ENCODE measurements at places on chromosomes 11 and 22.

DNA sequence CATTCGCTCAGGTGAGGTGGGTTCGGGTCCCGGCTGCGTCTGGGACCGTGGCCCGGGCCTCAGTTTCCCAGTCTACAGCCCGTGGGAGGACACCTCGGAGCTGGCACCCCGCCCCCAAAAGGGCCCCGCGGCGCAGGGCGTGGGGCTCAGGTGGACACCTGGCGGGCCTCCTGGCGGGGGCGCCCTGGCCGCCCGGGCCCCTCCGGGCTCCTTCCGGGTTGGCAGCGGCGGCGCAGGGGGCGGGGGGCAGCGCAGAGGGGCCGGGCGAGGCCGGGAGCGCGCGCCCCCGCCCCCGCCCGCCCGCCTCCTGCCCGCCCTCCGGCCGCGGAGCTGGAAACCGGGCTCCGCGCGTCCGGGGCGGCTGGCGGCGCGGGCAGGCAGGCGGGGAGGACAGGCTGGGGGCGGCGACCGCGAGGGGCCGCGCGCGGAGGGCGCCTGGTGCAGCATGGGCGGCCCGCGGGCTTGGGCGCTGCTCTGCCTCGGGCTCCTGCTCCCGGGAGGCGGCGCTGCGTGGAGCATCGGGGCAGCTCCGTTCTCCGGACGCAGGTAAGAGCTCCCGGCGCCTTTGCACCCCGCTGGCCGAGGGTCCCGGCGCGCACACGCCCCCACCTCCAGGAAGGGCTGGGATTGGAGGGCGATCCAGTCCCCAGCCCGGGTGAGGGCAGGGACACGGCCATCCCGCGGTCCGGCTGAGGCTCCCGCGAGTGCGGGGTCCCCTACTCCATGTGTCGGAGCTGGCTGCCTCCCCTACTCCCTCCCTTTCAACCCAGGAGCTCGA, at the start of gene EMID1:
Gene EMID1 (plus strand): TSS at position 303 of the 778 bp plus-strand sequence. CDS start 143 bp downstream, at position 446.
- no peak for DNase-seq

GRCh38 chr22:19477321-19478044, 1.5 kb downstream of the UFD1 start:
- no peak for DNase-seq

DNA sequence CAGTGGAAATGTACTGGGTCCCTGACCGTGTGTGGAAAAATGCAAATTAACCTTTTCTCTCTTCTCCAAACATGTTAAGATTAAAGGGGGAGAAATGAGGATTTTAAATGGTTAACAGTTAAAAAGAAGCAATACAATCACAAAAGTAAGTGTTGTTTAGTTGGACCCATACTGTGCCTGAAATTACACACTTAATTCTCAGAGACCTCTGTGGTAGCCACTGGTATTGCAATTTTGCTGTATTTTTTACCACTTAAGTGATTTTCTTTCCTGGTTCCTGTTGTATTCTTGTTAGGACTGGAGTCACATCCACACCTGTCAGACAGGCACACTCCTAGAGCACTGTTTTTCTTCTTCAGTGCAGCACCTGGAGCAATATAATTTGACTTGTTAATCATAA, 179.6 kb upstream of the PDGFD start:
- DNase-seq, result no peak

- no peak for DNase-seq
Measured at GRCh38 chr11:108994887-108995286, 330.0 kb downstream of the DDX10 start.

DNA sequence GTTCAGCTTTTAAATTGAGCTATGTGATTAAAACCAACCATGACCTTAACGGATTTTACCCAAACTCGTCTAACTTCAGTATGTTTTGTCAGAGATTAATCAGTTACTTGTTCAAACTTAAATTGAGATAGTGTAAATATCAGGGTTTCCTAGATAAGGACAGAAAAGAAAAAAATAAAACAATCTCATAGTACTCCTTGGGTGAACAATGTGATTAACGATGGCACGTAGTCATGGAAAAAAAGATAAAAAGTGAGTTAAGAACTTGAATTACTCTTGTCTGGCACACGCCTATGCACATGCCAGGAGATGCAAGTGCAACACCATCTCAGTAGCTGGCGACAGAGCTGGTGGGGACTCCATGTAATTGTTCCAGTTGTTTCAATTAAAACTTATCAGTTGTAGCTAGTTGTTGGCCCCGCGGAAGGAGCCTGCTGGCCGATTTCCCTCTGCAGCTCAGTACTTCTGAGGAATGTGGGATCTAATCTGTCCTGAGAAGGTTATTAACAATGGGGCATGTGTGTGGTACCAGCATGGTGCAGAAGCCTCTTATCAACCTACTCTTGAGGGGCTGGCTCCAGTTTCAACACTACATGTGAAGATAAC, 3.0 kb downstream of the RASSF10 start:
- peak; percentile 35 for DNase-seq

GRCh38 chr11:117316197-117316961, at the start of gene BACE1:
Gene BACE1 (minus strand): TSS chr11:117316256. CDS start chr11:117315795, 461 bp downstream.
- DNase-seq, result peak; percentile 50

GRCh38 chr11:116641561-116642045, 131.2 kb downstream of the BUD13 start:
- DNase-seq, result no peak

GRCh38 chr22:37818409-37819104, 4.6 kb upstream of the GALR3 start:
- no peak for DNase-seq

DNA sequence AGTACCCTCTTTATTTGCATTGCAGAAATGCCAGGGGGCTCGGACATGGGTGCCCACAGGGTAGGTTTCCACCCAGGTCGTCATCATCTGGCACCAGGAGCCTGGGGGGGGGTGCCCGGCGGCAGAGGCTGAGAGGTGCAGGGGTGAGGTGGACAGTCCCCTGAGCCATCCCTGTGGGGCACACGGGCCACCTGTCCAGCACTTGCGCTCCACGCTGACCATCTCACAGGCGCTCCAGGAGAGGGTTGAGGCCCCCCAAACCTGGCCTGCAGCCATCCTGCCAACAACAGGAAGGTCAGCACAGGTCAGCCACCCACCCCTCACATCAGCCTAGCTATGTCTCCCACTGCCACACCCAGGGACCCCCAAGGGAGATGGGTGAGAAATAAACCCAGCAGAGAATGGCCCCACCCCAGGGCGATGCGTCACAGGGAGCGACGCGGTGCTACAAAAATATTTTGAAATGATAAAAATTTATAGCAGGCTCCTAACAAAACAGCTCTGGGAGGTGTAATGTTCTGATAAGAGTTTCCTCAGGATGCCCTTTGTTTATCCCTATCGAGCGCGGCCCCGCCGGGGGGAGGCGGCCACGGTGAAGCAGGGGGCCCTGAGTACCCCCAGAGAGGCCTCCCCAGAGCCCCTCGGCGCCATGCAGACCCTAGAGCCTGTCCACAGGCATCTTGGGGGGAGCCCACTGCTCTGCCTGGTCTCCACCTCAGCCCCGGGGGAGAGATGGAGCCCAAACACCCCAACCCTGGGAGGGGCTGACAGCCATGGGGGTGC, 21.0 kb upstream of the GNB1L start:
- no peak for DNase-seq

GRCh38 chr11:28598531-28598930, 490.3 kb downstream of the METTL15 start:
- DNase-seq, result no peak

- no peak for DNase-seq
Measured at GRCh38 chr11:19562156-19562555, 150.5 kb upstream of the NAV2 start.
